ENCODE measurements at places on chromosomes 5 and 9.
A peak's percentile ranks its signal among the peaks of the same experiment; 100 is the strongest.

DNA sequence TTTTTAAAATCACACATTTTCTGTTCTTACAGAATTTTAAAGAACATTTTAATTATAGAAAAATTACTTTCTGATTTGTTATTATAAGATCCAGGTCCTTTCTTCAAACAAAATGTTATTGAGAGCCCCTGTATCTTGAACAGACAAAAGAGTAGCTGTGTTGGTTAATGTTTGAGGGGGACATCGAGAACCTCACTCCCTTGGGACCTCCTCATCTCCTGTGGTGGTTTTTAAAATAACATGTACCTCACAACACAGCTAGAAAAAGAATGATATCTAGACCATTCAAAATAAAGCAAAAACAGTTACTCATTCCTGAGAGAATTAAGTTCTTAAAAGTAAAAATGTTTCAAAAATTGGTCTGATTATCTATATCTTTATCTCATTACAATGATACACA, 54.7 kb downstream of the VCAN start:
- DNase-seq, result no peak
- no peaks in the 10 kb centered on the region for H3K27me3 ChIP-seq
- H3K36me3 ChIP-seq, result no peaks in the 10 kb centered on the region

DNA sequence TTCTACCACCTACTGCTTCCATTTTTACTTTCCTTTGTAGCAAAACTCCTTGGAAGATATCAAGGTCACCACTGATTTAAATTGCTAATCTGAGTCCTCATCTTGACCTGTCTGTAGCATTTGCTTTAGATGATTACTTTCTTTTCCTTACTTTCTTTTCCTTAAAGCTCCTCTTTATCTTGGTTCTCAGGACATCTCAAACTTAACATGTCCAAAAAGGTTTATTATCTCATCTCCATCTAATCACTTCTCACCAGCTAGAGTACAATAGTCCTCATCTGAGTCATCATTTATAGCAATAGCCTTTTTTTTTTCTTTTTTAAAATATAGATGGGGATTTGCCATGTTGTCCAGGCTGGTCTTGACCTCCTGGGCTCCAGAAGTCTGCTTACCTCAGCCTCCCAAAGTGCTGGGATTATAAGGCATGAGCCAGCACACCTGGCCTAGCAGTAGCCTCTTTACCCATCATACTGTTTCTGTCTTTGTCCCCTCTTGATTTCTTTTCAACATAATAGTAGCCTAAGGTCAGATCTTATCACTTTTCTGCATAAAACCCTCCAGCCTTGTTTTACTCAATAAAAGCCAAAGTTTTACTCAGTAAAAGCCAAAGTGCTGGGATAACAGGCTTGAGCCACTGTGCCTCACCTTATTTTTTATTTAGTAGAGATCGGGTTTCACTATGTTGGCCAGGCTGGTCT, 32.9 kb upstream of the GPR21 start:
- H3K4me3 ChIP-seq, result no peak overlapping the region
- no peak for DNase-seq
- no peak overlapping the region for H3K27ac ChIP-seq
- no peaks in the 10 kb centered on the region for H3K27me3 ChIP-seq
- no peaks in the 10 kb centered on the region for H3K4me1 ChIP-seq
- H3K36me3 ChIP-seq, result peaks cover 75% of the 10 kb centered on the region

DNA sequence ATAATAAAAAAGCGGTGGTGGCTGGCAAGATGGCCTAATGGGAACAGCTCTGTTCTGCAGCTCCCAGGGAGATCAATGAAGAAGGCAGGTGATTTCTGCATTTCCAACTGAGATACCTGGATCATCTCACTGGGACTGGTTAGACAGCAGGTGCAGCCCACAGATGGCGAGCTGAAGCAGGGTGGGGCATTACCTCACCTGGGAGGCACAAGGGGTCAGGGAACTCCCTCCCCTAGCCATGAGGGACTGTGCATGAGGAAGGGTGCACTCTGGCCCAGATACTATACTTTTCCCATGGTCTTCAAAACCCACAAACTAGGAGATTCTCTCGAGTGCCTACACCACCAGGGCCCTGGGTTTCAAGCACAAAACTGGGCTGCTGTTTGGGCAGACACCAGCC, 45.6 kb upstream of the PTGER4 start:
- no peak overlapping the region for H3K27ac ChIP-seq
- no peaks in the 10 kb centered on the region for H3K4me1 ChIP-seq
- H3K36me3 ChIP-seq, result no peaks in the 10 kb centered on the region

DNA sequence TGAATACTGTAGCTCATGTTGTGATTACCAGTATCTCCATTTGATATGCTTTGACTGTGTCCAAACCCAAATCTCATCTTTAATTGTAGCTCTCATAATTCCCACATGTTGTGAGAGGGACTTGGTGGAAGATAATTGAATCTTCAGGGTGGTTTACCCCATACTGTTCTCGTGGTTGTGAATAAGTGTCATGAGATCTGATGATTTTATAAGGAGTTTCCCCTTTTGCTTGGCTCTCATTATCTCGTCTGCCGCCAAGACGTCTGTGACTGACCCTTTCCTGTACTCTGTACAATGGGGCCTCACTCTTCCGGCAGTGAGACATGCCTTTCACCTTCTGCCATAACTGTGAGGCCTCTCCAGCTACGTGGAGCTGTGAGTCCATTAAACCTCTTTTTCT, 59.3 kb downstream of the TRIO start:
- H3K4me3 ChIP-seq, result no peak overlapping the region
- H3K4me1 ChIP-seq, result peaks cover 16% of the 10 kb centered on the region
- H3K36me3 ChIP-seq, result no peaks in the 10 kb centered on the region
- H3K27ac ChIP-seq, result peak overlapping the region; percentile 4
- H3K27me3 ChIP-seq, result no peaks in the 10 kb centered on the region

DNA sequence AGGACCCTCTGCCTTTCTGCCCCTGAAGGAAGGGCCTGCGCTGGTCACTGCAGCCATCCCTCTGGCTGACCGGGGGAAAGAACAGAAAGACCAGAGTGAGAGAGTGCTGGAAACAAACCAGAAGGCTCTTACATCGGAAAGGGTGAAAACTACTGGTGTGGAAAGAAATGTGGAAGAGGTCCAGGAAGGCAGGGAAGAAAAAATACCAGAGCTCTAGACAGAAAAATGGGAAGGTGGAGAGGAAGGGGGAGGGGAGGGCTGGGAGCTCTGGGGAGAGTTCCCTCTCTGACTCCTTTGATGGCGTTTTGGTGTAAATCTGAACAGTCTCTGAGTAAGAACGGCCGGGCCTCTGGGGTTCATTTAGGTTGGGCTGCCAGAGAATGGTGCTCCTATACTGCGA, 47.7 kb downstream of the COL23A1 start:
- H3K4me3 ChIP-seq, result no peak overlapping the region
- H3K4me1 ChIP-seq, result no peaks in the 10 kb centered on the region
- H3K27me3 ChIP-seq, result no peaks in the 10 kb centered on the region
- H3K36me3 ChIP-seq, result no peaks in the 10 kb centered on the region
- DNase-seq, result no peak

DNA sequence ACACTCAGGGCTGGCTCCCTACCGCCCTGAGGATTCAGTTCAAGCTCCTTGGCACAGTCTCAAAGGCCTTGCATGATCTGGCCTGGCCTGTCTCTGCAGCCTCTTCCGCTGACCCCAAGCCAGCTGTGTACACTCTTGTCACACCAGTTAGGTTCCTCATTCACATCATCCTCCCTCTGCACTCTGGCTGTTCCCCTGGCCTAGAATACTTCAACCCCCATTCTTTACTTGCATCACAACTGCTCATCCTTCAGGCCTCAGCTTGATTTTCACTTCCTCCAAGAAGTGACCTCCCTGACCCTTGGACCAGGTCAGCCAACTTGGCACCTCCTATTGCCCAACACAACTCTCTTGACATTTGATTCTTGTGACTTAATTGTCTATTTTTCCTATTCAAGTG, 18.9 kb upstream of the PFDN1 start:
- H3K27me3 ChIP-seq, result no peaks in the 10 kb centered on the region
- no peak overlapping the region for H3K4me3 ChIP-seq
- H3K27ac ChIP-seq, result peak overlapping the region; percentile 36
- no peak for DNase-seq

Measured in upper lobe of left lung (tissue), 6 donors.